ENCODE measurements at places on chromosomes 11 and 22.

DNA sequence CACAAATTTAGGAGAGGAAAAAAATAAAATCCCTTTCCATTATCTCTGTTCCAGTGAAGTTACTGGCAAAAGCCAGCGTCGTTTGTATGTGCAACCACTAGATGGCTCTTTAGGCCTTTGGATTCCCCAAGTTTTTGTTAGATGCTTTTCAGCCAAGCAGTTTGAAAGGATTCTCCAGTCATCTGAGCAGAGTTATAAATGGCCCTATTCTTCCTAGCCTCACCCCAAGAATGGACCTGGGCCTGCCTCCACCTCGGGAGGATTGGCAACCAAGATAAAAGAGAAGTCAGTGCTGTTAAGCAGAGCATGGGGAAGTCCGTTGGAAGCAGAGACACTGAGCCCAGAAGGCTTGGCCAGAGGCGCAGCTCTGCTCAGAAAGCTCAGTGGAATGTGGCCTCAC, 15.4 kb downstream of the FAM181B start:
- no peak for DNase-seq

GRCh38 chr22:31742115-31742514, 7.8 kb downstream of the PRR14L start:
- no peak for DNase-seq

DNA sequence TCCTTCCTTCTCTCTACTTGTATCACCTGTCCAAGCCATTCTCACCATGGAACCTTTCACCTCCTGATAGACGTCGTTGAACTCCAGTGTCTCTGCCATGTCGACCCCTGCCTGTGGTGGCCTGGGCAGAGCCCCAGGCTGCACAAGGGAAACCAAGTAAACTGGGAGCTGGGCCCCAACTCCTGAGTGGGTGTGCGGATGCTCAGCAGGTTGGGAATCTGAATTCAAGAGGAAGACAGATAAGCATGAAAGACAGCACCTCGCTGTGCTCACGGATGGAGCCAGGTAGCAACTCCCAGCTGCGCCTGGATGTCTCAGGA, 709 bp downstream of the SSRP1 start:
- no peak for DNase-seq

DNA sequence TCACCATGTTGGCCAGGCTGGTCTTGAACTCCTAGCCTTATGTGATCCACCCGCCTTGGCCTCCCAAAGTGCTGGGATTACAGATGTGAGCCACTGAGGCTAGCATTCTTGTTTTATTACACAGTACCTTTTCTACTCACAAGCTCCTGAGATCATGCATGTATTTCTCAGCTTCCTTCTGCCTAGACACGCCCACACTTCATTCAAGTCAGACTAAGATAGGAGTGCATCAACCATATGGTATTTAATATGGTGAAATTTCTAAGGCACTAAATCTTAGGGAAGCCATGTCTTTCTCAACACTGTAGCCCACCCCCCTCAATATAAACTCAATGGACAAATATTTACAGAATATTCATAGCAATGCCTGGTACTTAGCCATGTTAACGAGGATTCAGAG, 62.1 kb downstream of the SLC25A17 start:
- DNase-seq = no peak

- DNase-seq = no peak
These were observed 403 bp upstream of the SBF2 start for GRCh38 chr11:10294290-10294953.

DNA sequence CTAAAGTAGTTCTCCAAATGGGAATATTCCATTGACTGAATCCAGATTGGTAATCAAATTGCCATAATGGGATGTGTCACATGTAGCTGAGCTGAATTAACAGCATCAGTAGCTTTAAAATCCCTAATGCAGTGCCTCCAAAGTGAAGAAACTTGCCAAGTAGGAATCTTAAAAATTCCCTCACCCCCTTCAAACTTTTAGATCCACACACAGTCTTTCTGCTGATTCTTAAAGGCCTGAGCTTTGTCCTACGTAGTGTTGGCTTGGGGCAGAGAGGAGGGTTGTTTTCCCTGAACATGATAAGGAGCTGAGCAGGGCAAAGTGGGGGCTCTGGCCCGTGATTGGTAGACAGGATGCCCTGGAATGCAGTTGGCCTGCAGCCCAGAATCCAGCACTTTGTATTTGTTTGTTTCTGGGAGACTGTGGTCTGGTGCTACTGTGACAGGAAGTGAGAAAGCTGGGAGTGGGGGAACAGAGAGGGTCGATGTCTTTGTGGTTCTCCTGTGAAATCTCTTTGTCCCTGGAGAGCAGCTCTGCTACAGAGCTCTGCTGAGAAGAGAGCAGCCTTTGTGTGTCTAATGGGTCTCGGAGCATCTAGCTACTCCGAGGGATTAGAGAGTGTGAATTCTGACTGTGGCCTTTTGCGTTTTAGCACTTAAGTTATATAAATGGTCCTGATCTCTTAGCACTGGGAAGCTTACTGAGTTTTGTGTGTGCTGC, 16.9 kb downstream of the CTNND1 start:
- no peak for DNase-seq

DNA sequence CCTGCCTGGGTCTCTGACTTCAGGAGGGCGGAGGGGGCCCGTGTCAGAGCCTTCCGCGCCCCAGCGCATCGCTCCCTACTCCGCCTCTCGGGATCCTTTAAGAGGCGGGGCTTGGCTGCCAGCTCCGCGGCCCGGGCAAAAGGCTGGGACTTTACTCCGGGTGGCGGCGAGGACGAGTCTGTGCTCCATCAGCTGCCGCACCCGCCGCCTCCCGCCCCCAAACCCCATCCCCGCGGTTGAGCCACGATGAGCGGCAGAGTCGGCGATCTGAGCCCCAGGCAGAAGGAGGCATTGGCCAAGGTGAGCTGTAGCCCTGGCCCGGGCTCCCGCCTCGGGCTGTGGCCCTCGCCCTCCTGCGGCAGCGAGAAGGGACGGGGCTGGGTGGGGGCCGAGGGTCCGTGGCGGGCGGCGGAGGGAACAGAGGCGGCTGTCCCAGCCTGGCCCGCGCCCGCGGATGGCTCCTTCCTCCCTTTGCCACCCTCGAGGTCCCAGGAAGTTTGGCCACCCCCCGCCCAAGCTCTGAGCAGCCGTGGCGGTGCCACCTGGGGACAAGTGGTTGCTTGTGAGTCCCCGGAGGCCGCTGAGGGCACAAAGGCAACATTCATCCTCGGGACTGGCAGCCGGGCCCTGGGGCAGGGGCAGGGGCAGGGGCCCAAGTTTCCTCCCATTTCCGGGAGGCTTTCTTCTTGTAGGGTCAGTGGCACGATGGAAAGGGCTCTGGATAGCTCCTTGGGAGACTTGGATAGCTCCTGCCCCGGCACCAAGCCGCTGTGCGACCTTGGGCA, at the start of gene SEC14L2:
SEC14L2 (plus strand) TSS at position 148 of the 785 bp plus-strand sequence; CDS start at position 247, 99 bp downstream.
- peak; percentile 52 for DNase-seq

- DNase-seq = no peak
These were observed 64.5 kb downstream of the MCHR1 start for GRCh38 chr22:40743768-40744167.

DNA sequence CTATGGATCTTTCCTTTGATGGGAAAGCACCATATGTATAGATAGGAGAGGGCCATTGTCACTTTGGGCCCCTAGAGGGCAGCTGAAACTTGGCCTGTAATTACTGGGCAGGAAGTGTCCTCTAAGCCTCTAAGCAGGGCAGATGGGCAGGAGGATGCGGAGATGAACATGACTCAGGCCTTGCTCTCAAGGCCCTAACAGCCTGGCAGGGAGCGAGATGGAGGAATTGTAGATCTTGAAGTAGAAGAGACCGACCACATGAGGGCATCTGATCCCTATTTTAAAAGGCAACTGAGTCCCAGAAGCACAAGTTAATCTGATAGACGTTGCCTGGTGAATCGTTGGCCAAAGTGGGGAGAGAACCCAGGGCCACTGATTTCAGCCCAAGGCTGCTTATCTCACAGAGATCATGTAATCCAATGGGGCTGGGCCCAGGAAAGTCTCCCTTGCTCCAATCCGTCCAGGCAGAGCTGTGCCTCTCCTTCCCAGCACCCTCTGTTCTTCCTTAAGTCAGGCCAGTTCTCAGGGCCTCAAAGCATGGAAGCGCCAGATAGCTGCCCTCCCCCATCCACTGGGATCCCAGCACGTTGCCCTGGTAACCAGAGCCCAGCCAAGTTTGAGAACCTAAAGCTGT, 2.5 kb upstream of the SEPTIN3 start:
- no peak for DNase-seq
